ENCODE measurements at places on chromosomes 6 and 20. TPM values are rescaled to one million over a fixed set of nuclear protein-coding genes. Genes with fewer than 3 reads are reported as not detected.

The ABHD16B gene
- total RNA-seq: not detected

The ADNP gene
- 25.7 TPM for total RNA-seq

The TXLNB gene
- total RNA-seq: not detected

The TCF19 gene
- total RNA-seq: 10.9 TPM

The PGC gene
- not detected for total RNA-seq

The PLCB4 gene
- total RNA-seq: 34.4 TPM

All from mesangial cell (primary cell).